ENCODE measurements at places on chromosomes 7 and 10.

DNA sequence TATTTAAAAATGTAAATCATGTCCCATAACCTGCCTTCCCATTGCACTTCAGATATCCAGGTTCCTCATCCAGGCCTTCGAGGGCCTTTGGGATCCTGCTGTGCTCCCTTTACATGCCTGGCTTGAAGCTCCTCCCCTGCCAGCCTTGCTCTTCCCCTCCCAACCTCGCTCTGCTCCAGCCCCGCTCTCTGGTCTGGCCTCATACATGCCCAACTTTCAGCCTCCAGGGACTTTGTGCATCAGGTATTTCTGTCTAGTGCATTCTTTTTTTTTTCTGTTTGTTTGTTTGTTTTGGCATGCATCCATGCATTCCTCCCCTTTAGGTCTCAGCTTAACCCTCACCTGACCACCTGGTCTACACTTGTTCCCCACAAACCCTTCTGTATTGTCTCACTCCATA lies 160.3 kb downstream of the SNX10 start:
- no peak for DNase-seq

DNA sequence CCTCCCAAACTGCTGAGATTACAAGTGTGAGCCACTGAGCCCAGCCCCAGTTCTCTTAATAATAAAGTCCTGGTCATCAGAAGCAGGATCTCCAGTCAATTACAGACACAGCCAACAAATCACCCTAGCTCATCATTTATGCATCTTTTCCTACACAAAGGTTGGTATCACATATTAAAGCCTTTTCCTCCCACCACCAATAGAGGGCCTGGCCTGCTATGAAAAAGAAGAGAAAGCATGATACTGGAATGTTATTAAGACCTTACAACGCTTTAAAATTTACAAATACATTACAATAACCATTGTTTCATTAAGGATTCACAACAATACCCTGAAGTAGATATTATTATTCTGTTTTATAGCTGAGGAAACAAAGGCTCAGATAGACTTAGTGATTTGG lies 25.9 kb downstream of the VAX1 start:
- no peak for DNase-seq

DNA sequence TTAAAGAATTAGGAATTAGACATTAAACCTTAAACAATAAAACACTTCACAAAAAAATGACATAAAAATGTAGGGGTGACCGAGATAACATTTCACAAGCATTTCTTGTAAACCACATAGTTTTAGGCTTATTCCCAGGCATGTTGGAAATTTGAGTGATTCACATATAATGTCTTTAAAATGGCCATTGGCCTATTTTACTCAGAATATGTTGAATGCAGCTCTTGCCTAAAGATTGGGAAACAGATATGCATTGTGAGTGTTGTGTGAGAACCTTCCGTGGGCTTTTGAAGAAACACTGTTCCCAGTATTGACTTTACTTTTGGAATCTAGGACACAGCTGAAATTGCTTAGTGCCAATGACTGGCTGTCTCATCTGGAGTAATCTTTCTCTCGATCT lies 79.6 kb downstream of the ARL5B start:
- DNase-seq, result no peak

DNA sequence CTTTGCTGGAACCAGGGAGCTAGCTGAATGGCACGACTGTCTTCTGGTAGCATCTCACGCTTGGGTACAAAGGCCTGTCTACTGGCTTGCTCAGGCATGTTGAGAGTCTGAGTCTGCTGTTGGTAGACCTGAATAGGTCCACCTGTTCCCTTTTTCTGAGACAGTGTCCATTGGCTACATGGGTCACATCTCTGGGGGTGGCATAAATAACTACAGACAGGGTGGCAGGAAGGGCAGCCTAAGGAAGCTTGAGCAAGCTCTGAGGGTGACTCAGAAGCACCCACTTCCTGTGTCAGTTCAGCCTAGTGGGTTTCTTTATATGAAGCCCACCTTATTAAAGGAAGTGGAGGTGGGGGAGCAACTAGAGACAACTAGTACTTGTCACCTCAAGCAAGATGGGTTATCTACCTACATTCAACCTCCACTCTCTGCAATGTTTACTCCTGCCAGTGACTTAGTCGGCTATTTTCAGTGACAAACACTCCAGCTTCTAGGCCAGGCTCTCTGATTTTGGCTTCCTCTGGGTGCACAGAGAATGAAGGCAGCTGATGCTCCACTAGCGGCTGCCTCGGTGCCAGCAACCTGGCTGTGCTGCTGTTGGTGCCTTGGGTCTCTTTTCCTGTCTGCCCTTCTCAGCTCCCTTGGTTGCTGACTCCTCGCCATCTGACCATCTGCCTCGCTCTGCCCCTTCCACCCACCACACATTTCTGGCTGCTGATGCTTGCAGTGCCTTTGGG lies 5.7 kb upstream of the ZYX start:
- DNase-seq, result no peak

DNA sequence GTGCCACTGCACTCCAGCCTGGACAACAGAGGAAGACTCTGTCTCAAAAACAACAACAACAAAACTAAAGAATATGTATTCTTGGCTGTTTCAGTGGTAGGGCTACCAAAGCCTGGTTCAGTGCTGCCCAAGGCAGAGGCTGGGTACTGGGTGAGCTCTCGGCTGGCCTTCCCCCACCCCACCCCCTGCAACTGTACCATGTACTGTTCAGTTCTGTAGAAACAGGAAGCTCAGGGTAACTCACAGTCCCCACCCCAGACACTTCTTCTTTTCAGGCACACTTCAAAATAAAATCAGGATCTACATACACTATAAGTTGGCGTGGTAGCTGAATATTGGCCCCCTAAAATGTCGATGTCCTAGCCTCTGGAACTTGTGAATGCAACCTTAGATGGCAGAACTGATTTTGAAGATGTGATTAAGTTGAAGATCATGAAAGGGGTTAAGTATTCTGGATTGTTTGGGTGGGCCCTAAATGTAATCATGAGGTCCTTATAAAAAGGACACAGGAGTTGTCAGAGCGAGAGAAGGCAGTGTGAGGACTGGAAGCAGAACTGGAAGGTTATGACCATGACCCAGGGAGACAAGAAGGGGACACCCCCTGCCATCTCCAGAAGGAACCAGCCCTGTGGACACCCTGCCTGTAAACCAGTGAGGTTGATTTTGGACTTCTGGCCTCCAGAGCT lies 31.2 kb downstream of the TBXAS1 start:
- no peak for DNase-seq

DNA sequence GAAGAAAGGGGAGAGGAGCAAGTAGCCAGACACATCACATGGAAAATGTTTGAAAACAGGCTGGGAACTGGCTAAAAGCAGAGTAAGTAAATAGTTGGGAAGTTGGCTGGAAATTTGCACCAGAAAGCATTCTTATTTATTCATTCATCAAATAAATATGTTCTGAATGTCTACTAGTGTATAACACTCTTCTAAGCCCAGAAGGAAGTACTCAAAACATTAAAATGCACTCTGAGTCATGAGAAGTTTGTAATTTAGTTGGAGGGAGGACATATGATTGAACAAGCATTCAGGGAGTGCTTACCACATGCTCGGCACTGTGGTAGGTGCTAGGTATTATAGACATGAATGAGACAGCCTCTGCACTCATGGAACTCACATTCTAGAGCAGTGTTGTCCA lies 37.0 kb upstream of the CNNM1 start:
- no peak for DNase-seq

DNA sequence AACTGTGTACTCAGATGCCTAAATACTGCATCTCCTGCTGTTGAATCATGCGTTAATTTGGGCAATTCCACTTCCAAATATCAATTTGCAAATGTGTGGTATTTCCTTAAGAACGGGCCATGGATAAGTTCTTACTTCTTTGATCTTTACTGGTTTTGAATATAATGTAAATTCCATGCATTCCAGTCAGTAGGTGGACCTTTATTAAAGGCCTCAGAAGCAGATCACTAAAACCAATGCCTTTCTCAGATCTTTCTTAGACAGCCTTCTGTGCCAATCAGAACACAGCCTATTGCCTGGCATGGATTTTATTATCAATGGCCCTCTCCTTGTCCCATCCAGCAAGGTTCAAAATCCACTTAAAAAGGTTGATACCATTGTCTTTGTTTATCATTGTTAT lies 21.5 kb upstream of the POM121L12 start:
- DNase-seq, result no peak

GRCh38 chr7:21383227-21384220 lies 44.4 kb upstream of the SP4 start:
- DNase-seq, result no peak

DNA sequence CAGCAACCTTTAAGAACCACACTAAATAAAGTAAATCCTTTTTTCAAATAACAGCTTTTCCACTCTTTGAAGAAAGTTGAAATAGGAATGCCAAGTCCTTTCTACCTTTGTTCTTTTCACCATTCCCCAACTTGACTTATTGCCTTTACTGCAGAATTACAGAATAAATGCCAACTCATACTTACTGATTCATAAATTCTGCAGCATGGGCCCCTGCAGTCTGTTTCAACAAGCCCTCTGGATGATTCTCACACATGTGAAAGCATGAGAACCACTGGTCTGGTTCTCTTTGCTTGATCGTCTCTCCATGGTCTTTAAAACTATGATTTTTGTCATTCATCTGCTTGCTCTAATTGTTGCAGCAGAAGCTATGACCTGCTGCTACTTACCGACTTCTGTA lies 56.1 kb downstream of the HACD1 start:
- DNase-seq, result no peak

DNA sequence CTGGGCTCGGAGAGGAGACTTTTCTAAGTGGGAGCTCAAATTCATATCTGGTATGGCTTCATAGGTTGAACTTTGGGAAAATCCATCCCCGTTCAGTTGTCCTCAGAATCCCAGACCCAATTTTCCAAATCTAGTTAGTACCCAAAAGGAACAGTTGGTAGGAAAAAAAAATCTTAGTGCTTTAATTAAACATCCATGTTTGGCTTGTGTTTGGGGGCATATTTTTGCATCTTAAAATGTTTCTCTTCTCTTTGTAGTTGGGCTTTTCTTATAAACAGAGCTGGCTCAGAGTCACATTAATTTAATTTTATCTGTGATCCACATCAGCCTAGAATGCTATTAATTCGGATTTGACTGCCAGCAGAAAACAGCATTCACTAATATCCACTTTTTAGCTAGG lies 165.9 kb downstream of the BUB3 start:
- DNase-seq, result no peak

GRCh38 chr10:31153692-31154091 lies 122.0 kb upstream of the ZNF438 start:
- no peak for DNase-seq

DNA sequence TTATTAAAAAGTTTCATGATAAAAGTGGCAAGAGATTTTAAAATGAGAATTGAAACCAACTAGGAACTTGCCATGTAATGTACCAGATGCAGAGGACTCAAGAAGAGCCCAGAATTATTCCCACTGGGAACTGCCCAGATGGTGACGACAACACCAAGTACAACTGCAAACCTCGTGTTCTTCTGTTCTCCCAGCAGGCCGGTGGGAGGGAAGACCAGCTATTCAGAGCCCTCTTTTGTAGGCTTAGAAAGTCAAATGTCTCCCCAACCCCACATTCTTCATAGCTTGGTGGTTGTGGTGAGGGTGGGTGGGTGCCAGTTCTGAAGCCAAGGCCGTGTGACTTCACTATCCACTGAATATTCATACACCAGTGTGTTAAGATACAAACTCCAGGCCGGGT lies 54.3 kb upstream of the ITGB1 start:
- DNase-seq, result no peak

DNA sequence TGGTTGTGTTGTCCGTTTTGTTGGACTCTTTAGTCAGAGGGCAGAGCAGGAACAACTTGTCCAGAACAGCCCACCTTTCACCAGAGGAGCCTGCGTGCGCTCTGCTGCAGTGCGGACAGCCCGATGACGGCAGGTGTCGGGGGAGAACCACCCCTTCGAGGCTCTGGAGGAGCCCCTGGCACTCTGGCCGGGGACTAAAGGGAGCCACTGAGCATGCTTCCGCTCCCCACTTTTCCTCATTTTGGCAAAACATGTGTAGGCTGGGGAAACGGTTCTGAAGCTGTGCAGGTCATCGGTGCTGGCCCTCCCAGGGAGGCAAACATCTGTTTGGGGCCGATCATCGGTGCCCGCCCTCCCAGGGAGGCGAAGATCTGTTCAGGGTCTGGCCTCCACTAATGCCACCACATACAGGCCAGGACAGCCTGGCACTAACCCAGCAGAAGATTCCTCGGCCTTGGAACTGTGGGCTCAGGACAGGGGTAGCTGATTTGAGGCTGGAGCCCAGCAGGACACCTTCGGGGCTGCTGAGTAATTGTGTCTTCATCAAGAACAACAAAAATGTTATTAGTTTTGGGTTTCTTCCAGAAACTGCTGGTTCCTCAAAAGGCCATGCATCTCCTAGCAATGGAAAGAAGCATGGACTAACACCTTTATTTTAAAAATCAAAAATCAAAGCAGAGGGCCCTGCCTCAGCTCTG lies 124.4 kb upstream of the TCERG1L start:
- no peak for DNase-seq

GRCh38 chr7:5282543-5283316 lies at the start of gene SLC29A4:
Gene SLC29A4 (plus strand): TSS chr7:5282943. CDS start chr7:5287817, 4,874 bp downstream.
- DNase-seq, result no peak

DNA sequence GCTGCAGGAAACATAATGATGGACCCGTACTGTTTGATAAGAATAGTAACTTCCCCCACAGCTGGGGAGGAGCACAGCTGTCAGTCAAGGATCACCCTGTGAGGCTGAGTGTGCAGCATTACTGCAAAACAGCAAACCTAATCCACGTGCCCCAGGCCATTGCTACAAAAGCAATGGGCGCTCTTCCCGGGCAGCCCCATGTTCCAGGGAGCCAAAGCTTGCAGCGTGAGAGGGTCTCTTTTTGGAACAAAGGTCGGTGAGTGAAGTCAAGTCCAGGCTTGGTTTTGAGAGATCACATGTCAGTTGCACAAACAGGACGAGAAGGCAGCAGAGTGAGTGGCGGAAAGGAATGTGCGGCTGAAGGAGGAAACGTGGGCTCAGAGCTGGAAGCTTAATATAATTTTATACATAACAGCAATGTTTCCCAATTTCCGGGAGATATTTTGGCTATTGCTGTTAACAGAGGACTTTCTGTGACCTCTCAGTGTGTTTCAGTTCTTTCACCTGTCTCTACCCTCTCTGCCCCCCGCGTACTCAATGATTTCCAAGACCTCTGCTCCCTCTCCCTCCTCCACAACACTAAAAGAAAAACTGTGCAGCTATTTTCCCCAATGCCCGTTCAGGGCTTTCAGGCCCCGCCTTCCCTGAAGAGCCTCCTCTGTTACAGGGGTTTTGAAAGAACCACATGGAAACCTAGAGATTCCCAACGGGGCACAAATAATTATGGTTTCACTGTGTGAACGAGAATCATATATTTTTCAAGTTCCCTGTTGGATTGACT lies 128.9 kb downstream of the MTPAP start:
- DNase-seq, result no peak

DNA sequence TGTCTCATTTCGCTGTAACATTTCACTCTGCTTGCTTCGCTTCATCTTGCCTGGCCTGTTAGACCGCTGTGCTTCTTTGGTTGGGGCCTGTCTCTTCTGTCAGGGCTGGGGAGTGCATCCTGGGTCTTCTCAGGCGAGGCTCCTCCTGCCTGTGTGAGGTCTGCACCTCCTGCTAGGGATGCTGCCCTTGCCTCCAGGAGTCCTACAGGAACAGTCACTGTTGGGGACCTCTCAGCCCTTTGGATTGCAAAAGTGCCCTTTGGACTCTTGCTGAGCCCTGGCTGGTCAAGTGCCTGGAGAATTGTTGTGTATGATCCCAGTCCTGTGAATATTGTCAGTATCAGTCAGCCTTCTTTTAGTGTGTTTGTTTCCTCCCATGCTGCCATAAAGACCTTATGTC lies 84.1 kb downstream of the MDFIC start:
- no peak for DNase-seq

- DNase-seq, result no peak
Measured at GRCh38 chr10:72541337-72541736, 84.5 kb downstream of the MICU1 start.

GRCh38 chr7:21454182-21454581 lies 26.3 kb downstream of the SP4 start:
- DNase-seq, result no peak

GRCh38 chr7:121016966-121017365 lies 28.5 kb downstream of the CPED1 start:
- DNase-seq, result no peak
